ENCODE measurements at places on chromosomes 3 and 15. TPM values are rescaled to one million over a fixed set of nuclear protein-coding genes. Genes with fewer than 3 reads are reported as not detected.

Gene FAM174B
- polyA plus RNA-seq = 53.5 TPM

Gene TGM5
- polyA plus RNA-seq = 0.09 TPM

Gene TERC
- polyA plus RNA-seq = not detected

Gene STAB1
- 40.9 TPM for polyA plus RNA-seq

Gene OR4F15
- polyA plus RNA-seq = 0.05 TPM

Gene GPR176
- 3.3 TPM for polyA plus RNA-seq

Gene CTXND1
- polyA plus RNA-seq = 28.5 TPM

Gene EFHB
- polyA plus RNA-seq = 6.2 TPM

Gene C3orf85
- not detected for polyA plus RNA-seq

Data from right lung (tissue), 10 donors.